ENCODE measurements at places on chromosomes 3 and 15.

DNA sequence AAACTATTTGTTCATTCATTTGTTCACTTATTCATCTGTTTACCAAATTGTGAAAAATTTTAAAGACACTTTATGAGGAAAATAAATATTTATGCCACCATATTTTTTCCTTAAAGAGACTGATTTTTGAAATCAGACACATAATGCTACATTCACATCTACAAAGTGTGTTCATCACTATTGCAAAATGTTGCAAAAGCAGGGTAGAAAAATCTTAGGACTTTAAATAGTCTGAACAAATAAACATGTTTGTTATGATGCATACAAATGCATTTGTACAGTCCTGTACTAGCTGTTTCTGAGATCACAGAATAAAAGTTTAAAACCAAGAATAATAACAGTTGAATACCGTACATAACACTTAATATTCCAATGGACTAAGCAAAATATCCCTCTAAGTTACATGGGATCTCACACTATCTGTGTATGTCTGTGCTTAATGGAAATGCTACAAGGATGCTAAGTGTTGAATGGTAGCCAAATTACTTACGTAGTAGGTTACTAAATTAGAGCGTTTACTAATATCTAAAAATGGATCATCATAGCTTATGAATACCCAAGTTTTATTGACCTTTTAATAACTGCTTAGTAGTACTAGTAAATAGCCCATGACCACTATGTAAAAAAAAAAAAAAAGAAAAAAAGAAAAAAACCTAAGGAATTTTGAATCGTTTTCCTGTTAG lies 25.1 kb downstream of the ATP11B start:
- no peak for DNase-seq

DNA sequence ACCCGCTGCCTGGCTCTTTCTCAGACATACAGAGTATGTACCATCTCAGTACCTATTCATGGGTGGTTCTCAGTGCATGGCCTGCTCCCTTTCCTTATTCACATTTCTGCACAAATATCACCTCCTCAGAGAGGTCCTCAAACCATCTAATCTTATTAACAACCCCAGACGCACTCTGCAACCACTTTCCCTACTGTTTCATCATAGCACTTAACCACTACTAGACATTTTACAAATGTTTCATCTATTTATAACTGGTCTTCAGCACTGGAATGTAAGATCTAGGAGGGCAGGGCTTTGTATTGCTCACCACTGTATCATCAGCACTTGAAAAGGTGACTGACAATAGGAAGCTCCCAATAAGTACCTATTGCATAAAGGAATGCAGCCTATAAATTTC lies 45.1 kb downstream of the TNIK start:
- no peak for DNase-seq

DNA sequence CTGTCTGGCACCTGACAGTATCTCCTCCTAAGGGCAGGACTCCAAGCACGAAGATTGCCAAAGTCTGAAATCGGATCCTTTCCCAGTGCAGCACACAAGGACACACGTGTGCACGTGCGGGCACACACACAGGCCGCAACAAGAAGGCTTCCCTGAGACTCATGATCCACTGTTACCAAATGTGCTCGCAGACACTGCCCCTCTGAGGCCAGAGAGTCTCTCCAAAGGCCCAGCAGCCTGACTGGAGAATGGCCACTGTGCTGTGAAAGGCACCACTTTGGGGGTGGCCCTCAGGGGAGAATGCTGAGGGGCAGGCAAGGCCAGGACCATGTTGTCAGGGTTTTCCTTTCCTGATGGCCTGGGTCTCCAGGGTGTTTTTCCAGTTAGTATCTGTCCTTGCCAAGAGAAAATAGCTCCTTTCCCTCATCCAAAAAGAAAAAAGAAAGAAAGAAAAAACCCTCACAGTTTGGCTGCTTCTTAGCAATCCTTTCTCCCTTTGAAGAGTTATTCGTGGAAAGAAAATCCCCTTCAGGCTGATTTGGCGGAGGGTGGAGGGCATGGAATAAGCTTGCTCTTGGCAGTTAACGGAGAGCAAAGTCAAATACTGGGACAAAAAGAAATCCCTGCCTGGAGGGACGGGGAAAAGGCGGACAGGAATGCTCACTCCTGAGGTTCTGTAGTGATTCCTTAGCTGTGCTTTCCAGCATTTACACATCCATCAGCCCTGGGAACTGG lies 112.2 kb upstream of the ETV5 start:
- DNase-seq = no peak

DNA sequence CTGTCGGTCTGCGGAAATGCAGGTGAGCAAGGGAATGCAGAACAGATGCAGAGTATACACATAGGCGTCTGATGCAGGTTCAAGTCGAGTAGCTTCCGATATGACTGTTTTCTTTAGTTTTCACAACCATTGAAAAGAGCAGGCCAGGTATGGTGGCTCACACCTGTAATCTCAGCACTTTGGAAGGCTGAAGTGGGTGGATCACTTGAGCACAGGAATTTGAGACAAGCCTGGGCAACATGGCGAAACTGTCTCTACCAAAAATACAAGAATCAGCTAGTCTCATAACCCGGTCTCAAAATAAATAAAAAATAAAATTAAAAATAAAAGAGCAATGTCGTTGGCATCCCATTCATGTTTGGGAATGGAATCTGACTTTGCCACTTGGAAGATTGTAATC lies 101.5 kb downstream of the PTPRG start:
- no peak for DNase-seq

- DNase-seq = no peak
Measured at GRCh38 chr3:56322862-56323261, 145.4 kb downstream of the ERC2 start.

GRCh38 chr15:59191855-59192237 lies 14.8 kb upstream of the LDHAL6B start:
- no peak for DNase-seq

- DNase-seq = no peak
Measured at GRCh38 chr3:159045279-159045885, 243.5 kb downstream of the MFSD1 start.

GRCh38 chr3:9045371-9045770 lies 82.1 kb upstream of the RAD18 start:
- no peak for DNase-seq

DNA sequence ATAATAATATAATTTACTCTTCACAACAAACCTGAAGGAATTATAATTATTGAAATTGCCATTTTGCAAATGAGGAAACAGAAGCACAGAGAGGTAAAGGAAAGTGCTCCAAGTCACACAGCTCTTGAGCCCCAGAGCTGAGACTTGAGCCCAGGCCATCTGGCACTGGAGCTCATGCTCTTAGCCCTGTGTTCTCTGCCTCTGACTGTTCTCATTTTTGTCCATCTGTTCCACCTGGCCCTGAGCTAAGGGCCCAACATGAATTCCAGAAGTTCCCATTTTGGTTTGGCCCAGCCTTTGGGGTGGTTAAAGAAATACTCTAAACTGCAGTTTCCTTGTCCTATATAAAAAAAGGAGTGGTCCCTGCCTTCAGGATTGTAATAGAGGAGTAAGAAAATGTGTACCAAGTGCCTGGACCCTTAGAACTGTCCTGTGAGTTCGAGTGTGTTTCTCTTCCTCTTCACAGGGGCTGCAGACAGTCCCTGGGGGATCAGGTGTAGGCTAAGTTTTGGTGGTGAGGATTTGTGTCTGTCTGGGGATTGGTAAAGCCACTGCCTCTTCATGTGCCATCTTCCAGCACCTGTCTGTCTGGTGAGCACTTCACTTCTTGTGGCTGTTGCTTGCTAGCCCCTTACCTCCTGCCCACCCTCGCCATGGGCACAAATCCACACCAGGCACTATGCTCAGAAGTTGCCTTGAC lies 91.8 kb downstream of the DNAJB8 start:
- DNase-seq = no peak

- no peak for DNase-seq
Measured at GRCh38 chr15:57134851-57135250, 216.4 kb downstream of the TCF12 start.

- DNase-seq = no peak
Measured at GRCh38 chr15:42285034-42285433, 11.8 kb upstream of the TMEM87A start.

GRCh38 chr15:22887157-22887951 lies 48.9 kb downstream of the NIPA2 start:
- DNase-seq = no peak

GRCh38 chr15:62173215-62173614 lies 8.1 kb upstream of the C2CD4B start:
- DNase-seq = no peak

DNA sequence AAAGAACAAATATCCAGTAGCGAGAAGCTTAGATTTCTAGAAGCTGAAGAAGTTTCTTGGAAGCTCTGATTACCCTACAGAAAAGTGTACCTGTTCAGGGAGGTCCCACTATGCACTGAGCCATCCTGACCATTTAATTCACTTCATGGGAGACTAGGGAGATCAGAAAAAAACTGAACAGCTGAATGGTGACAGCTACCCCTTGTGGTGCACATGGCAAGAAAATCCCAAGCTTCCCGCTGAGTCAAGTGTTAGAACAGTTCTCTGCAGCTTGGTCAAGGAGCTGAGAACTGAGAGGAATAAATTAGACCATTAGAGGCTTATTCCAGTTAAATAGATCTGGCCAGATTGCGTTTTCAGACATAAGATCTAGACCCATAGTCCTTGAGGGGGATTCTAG lies 197.2 kb upstream of the VEPH1 start:
- no peak for DNase-seq

DNA sequence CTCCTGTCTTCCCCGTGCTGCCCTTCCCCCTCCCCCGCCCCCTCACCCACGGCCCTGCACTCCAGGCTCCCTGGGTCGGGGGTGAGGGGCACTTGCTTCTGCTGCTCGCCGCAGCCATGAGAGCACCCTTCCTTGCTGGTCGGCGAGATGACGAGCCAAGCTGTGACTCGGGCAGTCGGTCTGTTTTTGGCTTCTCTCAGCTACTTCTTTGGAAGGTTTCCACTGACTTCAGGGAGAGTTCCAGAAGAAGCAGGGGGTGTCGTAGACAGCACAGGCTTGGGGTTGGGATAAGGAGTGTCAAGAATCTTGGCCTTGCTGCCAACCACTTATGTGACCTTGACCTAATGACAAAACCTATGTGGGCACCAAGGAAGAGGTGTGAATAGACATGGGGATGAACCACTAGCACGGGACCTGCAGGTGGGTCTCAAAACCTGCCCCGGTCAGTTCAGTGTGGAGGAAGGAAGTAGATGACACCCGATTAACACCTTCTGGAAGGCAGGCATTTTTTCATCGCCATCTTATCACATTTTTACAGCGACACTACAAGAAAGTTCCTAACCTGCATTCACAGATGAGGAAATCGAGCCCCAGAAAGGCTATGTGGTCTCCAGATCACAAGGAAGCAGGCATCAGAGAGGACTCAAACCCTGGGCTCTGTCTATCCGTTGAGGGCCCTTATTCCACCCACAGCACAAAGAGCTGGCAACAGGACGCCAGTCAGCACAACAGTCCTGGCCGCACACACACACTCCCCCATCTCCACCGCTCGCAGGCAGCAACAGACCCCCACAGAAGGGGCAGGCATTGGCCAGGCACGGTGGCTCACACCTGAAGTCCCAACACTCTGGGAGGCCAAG lies 120.9 kb downstream of the LIPC start:
- no peak for DNase-seq

- no peak for DNase-seq
Measured at GRCh38 chr3:106610362-106610959, 741.6 kb upstream of the CBLB start.

DNA sequence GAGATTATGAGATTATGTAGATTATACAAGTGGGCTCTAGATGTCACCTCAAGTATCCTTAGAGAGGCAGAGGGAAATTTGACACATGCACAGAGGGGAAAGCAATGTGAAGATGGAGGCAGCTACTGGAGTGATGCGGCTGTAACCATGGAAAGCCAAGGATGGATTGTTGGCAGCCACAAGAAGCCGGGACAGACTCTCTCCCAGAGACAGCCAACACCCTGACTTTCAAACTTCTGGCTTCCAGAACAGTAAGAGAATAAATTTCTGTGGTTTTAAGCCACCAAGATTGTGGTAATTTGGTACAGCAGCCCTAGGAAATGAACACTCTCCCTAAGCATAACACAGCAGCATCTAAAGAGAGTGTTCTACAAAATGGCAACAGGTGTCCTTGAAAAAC lies 34.4 kb upstream of the PRICKLE2 start:
- DNase-seq = no peak

DNA sequence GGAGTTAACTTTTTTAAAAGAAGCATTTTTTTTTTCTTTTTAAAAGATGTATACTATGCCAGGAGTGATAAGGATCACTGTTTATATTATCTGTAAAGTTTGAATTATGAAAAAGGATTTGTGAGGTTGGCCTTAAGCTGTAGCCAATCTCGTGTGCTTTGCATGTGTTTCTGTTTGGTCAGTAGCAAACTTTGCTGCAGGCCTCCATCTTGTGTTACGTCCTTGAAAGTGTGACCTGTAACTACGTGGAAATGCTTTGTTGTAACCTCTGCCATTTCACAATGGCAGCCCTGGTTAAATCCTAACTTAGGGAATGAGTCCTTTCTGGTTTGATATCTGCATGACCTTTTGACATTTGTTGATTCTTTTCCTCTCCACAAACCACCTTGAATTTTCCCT lies 1345.6 kb downstream of the NSUN3 start:
- DNase-seq = no peak

DNA sequence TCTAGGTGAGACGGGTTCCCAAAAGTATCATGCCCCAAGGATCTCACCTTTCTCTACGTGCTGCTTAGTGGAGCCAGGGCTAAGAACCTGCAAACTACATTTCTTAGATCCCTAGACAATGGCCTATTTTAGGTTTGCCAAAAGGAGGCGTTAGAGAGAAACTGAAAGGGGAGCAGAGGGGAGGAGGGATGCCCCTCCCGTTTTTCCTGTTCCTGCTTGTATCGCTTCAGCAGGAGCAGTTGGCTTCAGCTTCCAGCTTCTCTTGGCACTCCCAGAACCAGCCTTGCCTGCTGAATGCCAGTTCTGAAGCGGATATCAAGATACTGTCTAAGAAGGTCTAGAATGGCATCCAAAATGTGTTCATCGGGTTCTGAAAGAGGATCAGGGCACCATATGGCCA lies 58.4 kb upstream of the ABHD17C start:
- DNase-seq = no peak

- DNase-seq = no peak
Measured at GRCh38 chr15:101651554-101652097, 555 bp downstream of the TM2D3 start.

DNA sequence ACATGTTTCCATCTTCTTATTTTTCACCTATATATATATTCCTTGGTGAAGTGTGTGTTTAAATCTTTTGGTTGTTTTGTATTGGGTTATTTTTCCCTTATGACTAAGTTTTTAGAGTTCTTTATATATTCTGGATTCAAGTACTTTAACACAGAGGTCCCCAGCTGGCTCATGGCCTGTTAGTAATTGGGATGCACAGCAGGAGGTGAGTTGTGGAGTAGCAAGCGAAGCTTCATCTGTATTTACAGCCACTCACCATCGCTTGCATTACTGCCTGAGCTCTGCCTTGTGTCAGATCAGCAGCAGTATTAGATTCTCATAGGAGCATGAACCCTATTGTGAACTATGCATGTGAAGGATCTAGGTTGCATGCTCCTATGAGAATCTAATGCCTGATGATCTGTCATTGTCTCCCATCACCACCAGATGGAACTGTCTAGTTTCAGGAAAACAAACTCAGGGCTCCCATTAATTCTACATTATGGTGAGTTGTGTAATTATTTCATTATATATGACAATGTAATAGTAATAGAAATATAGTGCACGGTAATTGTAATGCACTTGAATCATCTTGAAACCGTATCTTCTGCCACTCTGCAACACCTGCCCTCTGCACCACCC lies 151.6 kb downstream of the RSRC1 start:
- no peak for DNase-seq

GRCh38 chr3:56870436-56870835 lies 68.7 kb upstream of the ARHGEF3 start:
- no peak for DNase-seq

All from thoracic aorta (tissue), 2 donors.